ENCODE measurements at places on chromosomes 4 and X.
A peak's percentile ranks its signal among the peaks of the same experiment; 100 is the strongest.

- H3K4me3 ChIP-seq, result no peak overlapping the region
- ATAC-seq, result no peak
- no peaks in the 10 kb centered on the region for H3K36me3 ChIP-seq
- H3K27ac ChIP-seq, result no peak overlapping the region
- H3K27me3 ChIP-seq, result no peaks in the 10 kb centered on the region
- no peaks in the 10 kb centered on the region for H3K4me1 ChIP-seq
Measured at GRCh38 chr4:64882311-64883086, 473.2 kb upstream of the TECRL start.

DNA sequence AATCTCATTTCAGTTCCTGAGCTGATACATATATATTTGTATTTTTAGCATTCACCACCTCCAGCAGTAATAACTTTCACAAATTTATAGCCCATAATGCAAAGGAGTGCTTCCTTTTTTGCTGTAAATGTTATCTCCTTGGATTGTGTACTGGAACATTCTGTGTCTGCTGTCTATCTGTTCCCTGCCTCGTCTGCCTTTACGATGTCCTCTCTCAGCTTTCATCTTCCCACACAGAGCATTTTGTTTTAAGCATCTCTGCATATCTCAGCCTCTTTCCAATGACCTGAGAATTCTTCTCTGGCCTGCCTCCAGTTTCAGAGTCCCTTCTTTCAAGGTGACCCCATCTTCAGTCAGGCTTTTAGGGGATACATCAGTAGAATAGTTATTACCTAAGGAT lies 43.1 kb downstream of the GYG2 start:
- ATAC-seq, result no peak
- H3K36me3 ChIP-seq, result no peaks in the 10 kb centered on the region
- no peak overlapping the region for H3K4me3 ChIP-seq
- no peak overlapping the region for H3K27ac ChIP-seq
- no peaks in the 10 kb centered on the region for H3K4me1 ChIP-seq

DNA sequence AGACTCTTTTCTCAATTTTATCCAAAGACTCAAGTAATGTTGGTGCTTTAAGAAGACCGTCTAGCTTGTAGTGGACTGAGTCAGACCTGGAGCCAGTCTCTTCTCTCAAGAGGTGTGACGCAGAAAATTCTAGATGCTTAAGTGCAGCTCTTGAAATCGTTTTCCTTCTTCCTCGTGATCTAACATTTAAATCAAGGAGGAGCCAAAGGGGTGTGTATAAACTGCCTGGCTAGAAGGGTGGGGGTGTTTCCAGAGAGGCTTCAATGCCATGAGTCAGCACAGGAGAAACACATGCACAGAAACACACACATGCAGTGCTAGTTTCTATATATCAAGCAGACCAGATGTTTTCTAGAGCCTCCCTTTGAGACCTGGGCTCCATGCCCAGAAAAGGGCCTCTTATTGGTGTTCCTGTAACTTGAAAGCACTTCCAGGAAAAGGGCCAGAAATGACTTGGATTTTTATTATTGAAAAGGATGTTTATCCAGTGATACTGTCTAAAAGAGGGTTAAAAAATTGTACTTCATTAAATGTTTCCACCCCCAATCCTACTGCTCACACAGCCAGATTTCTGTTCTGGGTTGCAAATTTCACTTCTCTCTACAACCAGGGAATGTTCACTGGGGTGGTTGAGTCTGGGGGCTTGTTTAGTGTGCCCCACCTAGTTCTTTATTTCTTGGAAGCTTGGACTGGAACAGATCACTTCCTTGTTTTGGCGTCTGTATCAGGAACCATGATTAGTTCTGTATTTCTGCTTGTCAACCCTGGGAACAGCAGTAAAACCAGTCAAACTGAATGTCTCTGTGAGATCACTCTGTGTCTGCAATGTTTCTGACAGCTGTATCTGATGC lies at the start of gene CLIC2:
CLIC2 (minus strand) TSS at position 129 of the 851 bp plus-strand sequence. CDS start 187 bp downstream, outside the sequence.
- no peaks in the 10 kb centered on the region for H3K4me1 ChIP-seq
- H3K4me3 ChIP-seq, result no peak within 1 kb of the TSS
- peak; percentile 40 for ATAC-seq
- H3K27ac ChIP-seq, result no peak within 1 kb of the TSS
- no peaks in the 10 kb centered on the region for H3K27me3 ChIP-seq
- no peaks in the 10 kb centered on the region for H3K36me3 ChIP-seq

DNA sequence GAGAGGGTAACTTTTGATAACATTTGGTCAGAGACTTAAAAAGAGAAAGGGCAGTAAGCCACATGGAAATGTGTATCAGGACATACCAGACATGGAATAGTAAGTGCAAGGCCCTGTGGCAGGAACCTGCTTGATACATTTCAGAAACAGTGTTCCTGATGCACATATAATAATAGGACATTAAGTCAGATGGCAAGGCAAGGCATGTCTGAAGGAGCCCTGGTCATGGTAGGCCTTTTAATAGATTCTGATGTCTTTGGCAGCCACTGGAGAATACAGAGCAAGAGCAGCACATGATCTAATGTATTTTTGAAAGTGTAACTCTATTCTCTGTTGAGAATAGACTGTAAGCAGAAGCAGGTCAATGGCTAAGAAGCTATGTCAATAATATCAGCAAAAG lies 279.7 kb downstream of the CAMK2D start:
- no peak for ATAC-seq
- no peaks in the 10 kb centered on the region for H3K27me3 ChIP-seq
- H3K4me3 ChIP-seq, result no peak overlapping the region
- peak overlapping the region; percentile 1 for H3K27ac ChIP-seq
- H3K36me3 ChIP-seq, result peaks cover 72% of the 10 kb centered on the region
- H3K4me1 ChIP-seq, result peaks cover 2% of the 10 kb centered on the region

DNA sequence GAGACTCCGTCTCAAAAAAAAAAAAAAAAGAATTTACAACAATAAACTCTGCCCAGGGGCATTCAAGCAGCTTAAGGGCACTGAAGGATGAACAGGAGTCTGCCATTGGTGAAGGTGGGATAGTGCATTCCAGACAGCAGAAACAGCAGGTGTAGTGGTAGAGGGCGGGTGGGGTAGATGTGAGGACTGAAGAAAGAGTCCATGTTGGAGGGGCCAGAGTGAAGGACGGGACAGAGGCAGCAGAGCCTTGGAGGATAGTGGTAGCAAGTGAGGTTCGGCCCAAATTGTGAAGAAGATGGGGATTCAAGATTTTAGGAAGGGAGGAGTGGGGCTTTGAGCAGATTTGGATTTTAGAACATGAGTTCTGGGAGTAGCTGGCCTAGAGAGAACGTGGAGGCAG lies 75.7 kb downstream of the MED28 start:
- H3K27me3 ChIP-seq, result peaks cover 9% of the 10 kb centered on the region
- no peak overlapping the region for H3K27ac ChIP-seq
- no peaks in the 10 kb centered on the region for H3K4me1 ChIP-seq
- H3K36me3 ChIP-seq, result no peaks in the 10 kb centered on the region

GRCh38 chr4:70943114-70943513 lies 40.9 kb downstream of the MOB1B start:
- H3K27ac ChIP-seq, result no peak overlapping the region
- H3K4me3 ChIP-seq, result no peak overlapping the region
- no peaks in the 10 kb centered on the region for H3K36me3 ChIP-seq

DNA sequence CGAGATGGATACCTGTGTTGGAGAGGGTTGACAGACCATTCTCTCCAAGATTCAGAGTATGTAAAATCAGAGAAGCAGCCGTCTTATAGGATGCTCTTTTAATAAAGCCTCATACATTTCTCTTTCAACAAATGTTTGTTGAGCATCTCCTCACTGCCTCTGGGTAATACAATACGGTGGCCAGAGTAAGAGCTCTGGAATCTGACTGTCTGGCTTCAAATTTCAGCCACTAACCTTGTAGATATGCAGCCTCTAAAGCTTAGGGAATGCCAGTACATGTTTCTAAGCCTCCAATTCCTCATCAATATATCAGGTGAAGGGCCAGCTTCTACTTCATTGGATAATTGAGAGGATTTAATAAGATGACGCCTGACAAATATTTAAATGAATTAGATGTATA lies 61.3 kb downstream of the CLNK start:
- peaks cover 11% of the 10 kb centered on the region for H3K27me3 ChIP-seq
- H3K36me3 ChIP-seq, result no peaks in the 10 kb centered on the region
- no peaks in the 10 kb centered on the region for H3K4me1 ChIP-seq
- ATAC-seq, result no peak
- no peak overlapping the region for H3K4me3 ChIP-seq
- H3K27ac ChIP-seq, result no peak overlapping the region

- H3K27ac ChIP-seq, result no peak overlapping the region
- no peaks in the 10 kb centered on the region for H3K27me3 ChIP-seq
- no peaks in the 10 kb centered on the region for H3K4me1 ChIP-seq
- no peaks in the 10 kb centered on the region for H3K36me3 ChIP-seq
- ATAC-seq, result no peak
Measured at GRCh38 chrX:13411496-13412207, 91.8 kb upstream of the ATXN3L start.

DNA sequence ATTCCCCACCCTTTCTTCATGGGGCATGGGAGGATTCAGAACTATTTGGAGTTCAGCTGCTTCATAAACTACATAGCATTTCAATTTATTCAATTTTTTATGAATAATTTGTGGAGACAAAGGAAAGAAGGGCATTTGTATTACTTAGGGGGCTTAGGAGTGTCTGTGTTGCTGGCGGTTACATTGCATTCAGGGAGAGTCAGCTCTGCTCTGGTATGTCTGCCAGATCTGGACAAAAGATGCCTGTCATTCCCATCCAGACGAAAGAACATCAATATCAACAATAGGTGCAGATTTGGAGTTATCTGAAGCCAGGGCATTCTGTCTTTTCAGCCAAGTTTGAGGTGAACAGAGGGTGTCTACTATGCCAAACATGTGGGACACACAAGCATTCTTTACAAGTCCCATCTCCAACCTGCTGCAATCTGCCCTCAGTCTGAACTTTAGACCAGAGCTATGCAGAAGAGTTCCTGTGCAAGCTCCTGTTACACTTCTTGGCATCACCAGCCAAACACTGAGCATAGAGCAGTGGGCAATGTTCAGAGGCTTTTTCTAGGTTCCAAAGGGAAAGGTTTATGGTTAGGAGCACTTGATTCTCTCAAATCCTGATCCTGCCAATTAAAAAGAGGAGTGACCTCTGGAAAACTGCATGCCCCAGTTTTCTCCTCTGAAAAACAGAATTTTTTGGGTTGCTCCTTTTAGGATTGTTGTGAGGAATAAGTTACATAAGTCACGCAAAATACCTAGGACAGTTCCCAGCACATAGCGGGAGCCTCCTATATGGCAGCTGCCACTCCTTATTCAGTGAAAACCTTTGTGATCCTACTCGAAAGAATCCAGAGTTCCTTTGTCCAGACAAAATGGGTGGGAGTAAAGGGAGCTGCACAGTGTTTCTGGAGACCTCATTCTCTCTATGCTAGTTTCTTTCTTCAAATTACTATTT lies 719.5 kb upstream of the SLIT2 start:
- no peak overlapping the region for H3K27ac ChIP-seq
- no peaks in the 10 kb centered on the region for H3K36me3 ChIP-seq

GRCh38 chr4:182434720-182435119 lies 191.5 kb downstream of the TENM3 start:
- H3K27me3 ChIP-seq, result peaks cover 16% of the 10 kb centered on the region
- H3K4me3 ChIP-seq, result no peak overlapping the region
- no peaks in the 10 kb centered on the region for H3K4me1 ChIP-seq
- H3K27ac ChIP-seq, result no peak overlapping the region

DNA sequence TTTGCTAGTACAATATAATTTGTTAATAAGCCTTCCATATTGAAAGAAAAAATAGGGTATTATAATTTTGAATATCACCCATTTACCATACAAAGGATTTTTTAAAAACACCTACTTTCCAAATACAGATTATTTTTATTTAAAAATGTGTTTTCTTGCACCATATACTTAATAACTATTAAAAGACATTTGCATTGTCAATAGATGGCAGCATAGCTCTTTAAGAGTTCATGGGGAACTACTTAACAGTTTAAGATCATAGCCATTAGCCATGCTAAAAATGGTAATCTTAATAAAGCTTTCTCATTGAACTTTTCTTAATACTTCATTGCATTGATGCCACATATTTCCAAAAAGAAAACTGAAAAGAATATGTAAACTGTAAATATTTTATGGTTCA lies 1995.9 kb downstream of the C4orf33 start:
- ATAC-seq, result no peak
- no peaks in the 10 kb centered on the region for H3K27me3 ChIP-seq
- H3K4me1 ChIP-seq, result no peaks in the 10 kb centered on the region
- H3K36me3 ChIP-seq, result no peaks in the 10 kb centered on the region
- H3K27ac ChIP-seq, result no peak overlapping the region

DNA sequence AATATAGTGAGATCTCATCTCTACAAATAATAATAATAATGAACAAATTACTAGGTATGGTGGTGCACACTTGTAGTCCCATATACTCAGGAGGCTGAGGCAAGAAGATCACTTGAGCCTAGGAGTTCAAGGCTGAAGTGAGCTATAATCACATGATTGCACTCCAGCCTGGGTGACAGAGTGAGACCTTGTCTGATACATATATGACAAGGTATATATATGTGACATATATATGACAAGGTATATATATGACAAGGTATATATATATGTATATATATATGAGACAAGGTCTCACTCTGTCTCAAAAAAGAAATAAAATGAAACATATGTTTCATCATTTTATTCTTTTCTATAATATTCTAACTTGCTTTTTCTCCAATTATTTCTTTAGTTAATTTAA lies 278.1 kb upstream of the TET2 start:
- H3K36me3 ChIP-seq, result no peaks in the 10 kb centered on the region
- H3K4me3 ChIP-seq, result no peak overlapping the region
- no peak for ATAC-seq
- H3K4me1 ChIP-seq, result no peaks in the 10 kb centered on the region

GRCh38 chr4:8171266-8171665 lies 12.7 kb upstream of the ABLIM2 start:
- no peak overlapping the region for H3K27ac ChIP-seq
- H3K4me3 ChIP-seq, result peak overlapping the region; percentile 60
- ATAC-seq, result no peak
- H3K27me3 ChIP-seq, result peaks cover 10% of the 10 kb centered on the region

DNA sequence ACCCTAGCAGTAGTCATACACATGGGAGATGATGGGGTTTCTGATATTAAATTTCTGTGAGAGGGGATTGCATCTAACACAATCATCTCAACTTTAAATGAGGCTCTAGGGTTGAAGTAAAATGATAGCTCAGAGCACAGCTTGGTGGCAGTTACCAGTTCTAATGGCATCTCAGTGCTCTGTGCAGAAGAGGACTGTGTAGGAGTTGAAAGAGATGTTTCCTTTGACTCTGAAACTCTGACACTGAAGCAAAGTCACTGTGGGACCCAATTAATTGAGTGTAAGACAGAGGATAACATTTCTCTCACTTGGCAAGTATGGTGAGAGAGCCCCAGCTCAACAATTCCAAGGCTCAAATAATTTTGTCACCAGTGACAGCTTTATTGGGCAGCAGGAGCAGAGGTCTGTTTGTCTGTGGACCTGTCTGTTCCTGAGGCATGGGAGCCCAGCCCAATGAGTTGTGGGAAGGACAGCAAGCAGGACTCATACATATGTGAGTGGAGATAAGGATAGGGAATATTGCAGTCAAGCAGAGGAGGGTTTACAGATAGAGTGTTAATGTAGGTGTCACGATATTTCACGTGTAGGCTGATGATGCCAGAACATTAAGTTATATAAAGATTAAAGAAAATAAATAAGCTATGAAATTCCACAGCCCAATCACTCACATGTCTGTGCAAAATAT lies 76.7 kb upstream of the NAF1 start:
- peak; percentile 31 for ATAC-seq
- H3K27ac ChIP-seq, result no peak overlapping the region
- H3K4me3 ChIP-seq, result no peak overlapping the region
- no peaks in the 10 kb centered on the region for H3K4me1 ChIP-seq
- H3K36me3 ChIP-seq, result no peaks in the 10 kb centered on the region

GRCh38 chr4:124066595-124066994 lies 645.9 kb downstream of the ANKRD50 start:
- no peak overlapping the region for H3K4me3 ChIP-seq
- ATAC-seq, result no peak
- no peaks in the 10 kb centered on the region for H3K36me3 ChIP-seq
- no peaks in the 10 kb centered on the region for H3K4me1 ChIP-seq
- H3K27ac ChIP-seq, result no peak overlapping the region
